Activated T-helper 2 cell treated with anti-CD3 and anti-CD28 coated beads, Interferon-gamma antibody, Interleukin-2, Interleukin-4, amounts not matched to agents 10 μg/mL and 5 μg/mL and 100 μg/mL, durations not matched to agents 14 hours and 24 hours and 36 hours (primary cell): ENCODE measurements at places on chromosomes 16 and 17. TPM values are rescaled to one million over a fixed set of nuclear protein-coding genes. Genes with fewer than 3 reads are reported as not detected.

DNA sequence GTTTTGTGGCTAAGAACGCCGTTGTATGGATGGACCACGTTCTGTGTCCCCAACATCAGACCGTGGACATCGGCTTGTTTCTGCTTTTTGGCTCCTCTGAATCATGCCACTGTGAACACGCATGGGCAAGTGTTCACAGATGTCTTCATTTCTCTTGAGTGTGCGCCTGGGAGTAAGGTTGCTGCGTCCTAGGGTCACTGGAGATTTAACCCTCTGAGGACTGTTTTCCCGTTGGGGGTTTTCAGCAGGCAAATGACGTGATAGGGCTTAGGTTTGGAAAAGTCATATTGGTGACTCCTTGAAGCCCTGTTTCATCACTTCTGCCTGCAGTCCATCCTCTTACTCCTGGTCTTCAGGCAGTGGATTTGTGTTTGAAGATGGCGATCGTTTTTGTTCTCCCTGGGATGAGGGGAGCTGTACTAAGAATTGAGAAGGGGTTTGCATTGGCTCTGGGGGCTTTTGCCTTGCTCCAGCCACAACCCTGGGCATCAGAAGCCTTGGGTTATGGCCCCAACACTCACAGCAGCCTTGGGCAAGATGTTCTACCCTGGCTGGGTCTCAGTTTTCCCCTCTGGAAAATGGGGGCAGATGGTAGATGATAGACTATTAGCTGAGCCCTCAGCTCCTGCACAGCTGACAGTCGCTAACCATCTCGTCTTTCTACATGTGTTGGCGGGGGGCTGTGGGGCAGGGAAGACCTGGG lies 67.2 kb upstream of the CIBAR2 start:
- DNase-seq: no peak

- no peak for DNase-seq
Measured at GRCh38 chr17:61250335-61250890, 149.2 kb upstream of the TBX2 start.

EXOC3L1 gene
- 0.14 TPM in 1 of 2 replicates, not detected in the other for total RNA-seq

FNDC8 gene
- not detected in 2 replicates for total RNA-seq

IL17C gene
- not detected in 2 replicates for total RNA-seq
